ENCODE measurements at places on chromosomes 1 and 21.

DNA sequence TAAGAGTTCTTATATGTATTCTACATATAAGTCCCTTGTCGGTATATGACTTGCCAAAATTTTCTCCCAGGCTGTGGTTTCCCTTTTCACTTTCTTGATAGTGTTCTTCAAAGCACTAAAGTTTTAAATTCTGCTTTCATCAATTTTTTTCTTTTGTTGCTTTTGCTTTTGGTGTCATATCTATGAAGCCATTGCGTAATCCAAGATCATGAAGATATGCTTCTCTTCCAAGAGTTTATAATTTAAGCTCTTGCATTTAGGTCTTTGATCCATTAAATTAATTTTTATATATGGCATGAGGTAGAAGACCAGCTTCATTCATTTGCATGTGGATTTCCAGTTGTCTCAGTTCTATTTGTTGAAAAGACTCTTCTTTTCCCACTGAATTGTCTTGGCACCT, 22.2 kb downstream of the DESI2 start:
- no peak for DNase-seq

- DNase-seq, result no peak
Measured at GRCh38 chr1:42765269-42765668, 1.6 kb downstream of the P3H1 start.

- no peak for DNase-seq
Measured at GRCh38 chr1:78831731-78832360, 174.7 kb downstream of the ADGRL4 start.

DNA sequence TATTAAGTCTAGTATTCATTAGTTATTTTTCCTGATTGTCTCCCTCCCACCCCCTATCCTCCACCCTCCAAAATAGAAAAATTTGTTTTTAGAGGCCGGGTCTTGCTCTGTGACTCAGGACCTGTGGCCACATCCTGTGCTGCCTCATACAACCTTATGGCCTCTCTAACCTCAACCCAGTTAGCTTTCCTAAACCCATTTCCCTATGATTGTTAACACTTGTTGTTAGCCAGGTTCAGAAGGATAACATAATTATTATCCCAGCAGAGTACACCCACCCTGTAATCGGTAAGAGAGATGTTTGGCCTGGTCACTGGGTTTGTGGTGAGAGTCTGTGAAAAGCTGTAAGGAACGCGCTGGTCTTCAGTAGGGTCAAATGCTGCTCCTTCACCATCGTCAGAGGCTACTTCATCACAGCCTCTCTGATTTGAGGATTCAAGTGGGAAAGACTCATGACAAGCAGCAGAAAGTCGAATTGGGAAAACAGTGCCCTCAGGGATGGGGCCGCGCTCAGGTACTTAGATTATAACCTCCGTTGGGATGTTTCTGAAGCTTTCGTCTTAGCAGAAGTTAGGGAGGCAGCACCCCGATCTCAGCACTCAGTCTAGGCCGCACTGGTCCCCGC, 35.9 kb upstream of the HMGN1 start:
- no peak for DNase-seq

- DNase-seq, result no peak
Measured at GRCh38 chr1:24009406-24009805, 29.3 kb upstream of the SRSF10 start.

DNA sequence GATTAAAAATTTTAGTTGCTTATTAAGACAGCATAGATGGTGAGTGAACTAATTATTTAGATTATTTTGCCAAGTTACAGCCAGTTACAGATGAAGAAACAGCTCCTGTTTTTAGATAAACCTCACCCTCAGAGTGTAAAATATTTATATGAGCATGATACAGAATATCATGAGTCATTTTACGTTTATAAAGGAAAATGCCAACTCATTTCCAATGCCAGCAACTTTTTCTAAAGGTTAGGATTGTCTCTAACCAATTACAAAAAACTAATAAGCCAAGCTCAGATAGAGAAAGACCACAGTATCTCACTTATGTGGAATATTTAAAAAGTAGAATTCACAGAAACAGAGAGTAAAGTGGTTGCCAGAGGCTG, 590.1 kb downstream of the LTN1 start:
- no peak for DNase-seq

- DNase-seq, result no peak
Measured at GRCh38 chr1:53308506-53308905, 19.4 kb downstream of the LRP8 start.

DNA sequence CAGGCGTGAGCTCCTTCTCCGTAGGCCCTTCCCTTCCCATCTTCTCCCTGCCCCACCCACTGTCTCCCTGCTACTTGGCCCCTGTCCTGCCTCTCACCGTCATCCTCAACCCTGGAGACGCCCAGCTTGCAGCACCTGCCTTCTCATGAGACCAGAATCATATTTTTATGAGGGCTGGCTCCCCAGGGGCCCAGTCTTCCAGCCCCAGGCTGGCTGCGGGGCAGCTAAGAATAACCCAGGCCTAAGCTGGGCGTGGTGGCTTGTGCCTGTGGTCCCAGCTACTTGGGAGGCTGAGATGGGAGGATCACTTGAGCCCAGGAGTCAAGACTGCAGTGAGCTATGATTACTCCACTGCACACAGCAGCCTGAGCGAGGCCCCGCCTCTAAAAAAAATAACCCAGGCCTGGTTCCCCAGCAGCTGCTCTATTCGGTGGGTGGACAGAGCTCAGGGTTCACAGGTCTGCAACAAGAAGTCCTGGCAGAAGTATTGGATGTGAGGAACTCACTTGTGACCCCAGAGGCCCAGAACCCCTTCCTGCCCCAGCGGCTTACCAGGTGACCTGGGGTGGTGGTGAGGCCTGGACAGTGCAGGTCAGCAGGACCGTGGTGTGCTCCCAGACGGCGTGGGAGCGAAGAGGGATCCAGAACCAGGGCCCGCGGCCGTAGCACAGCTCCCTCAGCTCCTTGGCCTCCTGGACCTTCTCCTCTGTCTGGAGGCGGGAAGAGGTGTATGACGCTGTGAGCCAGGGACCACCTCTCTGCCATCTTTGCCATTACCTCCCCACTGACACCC, 6.4 kb downstream of the MYOM3 start:
- DNase-seq, result no peak

GRCh38 chr1:84742653-84743052, 52.4 kb upstream of the SSX2IP start:
- no peak for DNase-seq

- DNase-seq, result no peak
Measured at GRCh38 chr1:62995173-62995572, 211.2 kb downstream of the ATG4C start.

DNA sequence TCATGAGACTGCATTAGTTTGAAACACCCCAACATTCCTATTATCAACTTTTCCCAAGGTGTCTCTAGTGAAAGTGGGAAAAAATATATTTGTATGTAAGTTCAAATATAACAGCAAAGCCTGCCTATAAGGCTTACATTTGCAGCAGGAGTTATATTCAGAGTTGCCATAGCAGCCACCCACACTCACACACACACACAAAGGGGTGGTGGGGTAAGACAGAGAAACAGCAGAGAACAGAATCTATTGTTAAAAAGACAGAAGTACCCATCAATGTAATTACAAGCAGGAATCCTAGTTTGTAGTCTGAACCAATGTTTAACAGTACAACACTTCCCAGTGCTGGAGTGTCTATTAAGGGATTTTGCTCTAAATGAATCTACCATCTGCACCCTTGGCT, 55.0 kb downstream of the PLPPR5 start:
- DNase-seq, result no peak

DNA sequence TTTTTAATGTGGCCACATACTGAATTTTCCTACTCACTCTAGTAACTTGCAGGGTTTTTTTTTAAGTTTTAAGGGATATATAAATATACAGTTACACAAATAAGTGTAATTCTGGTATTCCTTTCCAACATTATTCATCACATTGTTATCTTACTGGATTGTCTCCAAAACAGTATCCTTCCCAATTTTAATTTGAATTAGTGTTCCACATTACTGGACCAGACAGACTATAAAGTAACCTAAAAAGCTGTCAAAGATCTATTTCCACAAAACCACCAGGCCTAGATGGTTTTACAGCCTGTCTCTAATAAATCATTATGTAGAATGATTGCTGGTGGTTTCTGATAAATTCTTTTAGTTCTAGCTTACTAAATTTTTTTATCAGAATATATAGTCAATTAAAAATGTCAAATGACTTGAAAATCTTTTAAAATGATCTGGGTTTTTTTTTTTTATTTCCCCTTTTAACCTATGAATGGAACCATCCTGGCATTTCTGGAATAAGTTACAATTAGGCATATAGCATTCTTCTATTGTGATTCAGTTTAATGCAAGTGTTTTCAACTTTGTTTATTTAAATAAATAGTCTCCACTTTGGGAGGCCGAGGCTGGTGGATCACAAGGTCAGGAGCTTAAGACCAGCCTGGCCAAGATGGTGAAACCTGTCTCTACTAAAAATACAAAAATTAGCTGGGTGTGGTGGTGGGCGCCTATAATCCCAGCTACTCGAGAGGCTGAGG, 59.3 kb downstream of the PACC1 start:
- no peak for DNase-seq

DNA sequence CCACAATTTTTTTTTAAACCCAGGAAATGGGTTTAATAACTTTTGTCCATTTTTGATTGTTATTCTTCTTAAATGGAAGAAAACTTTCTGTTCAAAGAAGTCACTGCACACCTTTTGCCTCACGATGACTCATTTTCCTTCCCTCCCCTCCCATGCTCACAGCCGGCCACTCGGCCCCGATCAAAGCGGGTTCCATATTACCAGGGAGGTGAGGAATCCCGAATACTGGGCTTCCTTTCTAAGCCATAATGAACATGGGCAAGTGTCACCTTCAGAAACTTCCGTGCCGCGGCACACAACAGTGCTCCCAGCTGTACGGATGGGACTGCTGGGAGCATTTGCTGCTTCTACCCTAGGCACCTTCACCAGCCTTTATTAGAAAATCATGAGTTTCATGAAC, 121.4 kb downstream of the HLCS start:
- no peak for DNase-seq

- no peak for DNase-seq
Measured at GRCh38 chr1:5543235-5543634, 449.0 kb downstream of the NPHP4 start.

GRCh38 chr1:50959303-50959912, 659 bp downstream of the FAF1 start:
- no peak for DNase-seq

DNA sequence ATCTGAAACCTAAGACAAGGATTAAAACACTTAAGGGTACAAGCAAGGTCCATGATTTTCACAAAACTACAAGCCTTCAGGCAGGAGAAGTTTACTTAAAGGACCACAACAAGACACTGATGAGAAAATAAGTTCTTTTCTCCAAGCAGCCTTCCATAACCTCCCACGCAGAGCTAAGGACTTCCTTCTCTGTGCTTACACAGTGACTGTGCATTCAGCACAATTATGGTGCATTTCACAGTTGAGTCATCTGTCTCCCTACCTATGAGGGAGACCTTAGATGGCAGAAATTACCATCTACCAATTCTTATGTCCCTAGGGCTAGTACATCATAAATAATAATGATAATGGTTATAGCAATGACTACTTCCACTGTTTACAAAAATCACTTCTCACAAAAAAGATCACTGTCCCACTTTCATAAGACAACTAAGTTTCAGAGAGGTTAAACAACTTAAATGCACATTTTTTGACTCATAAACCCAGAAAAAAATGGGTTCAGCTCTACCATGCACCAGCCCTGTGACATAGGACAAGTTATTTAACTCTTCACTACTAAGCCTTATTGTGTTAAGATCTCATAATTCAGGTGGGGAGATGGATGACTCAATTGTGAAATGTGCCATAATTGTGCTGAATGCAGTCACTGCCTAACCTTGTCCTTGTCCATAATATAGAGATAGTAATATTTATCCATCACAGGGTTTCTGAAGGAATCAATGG, 45.3 kb downstream of the TARBP1 start:
- no peak for DNase-seq

DNA sequence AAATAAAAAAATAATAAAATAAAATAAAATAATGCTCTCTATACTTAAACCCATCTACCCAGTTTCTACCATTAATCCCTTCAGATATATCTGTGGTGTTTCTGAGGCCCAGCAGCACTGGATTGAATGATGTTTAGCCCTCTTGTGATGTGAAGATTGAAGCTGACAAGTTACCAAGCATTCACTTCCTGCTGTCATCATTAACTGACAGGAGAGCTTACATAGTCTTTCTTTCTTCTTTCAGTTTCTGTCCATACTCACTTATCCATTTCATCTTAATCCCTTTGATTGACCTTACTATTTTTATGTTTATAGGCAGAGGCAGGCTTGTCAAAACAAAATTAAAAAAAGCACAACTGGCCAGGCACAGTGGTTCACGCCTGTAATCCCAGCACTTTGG, 38.8 kb upstream of the PGD start:
- no peak for DNase-seq

GRCh38 chr1:118023199-118023598, 93.7 kb downstream of the WDR3 start:
- DNase-seq, result no peak

DNA sequence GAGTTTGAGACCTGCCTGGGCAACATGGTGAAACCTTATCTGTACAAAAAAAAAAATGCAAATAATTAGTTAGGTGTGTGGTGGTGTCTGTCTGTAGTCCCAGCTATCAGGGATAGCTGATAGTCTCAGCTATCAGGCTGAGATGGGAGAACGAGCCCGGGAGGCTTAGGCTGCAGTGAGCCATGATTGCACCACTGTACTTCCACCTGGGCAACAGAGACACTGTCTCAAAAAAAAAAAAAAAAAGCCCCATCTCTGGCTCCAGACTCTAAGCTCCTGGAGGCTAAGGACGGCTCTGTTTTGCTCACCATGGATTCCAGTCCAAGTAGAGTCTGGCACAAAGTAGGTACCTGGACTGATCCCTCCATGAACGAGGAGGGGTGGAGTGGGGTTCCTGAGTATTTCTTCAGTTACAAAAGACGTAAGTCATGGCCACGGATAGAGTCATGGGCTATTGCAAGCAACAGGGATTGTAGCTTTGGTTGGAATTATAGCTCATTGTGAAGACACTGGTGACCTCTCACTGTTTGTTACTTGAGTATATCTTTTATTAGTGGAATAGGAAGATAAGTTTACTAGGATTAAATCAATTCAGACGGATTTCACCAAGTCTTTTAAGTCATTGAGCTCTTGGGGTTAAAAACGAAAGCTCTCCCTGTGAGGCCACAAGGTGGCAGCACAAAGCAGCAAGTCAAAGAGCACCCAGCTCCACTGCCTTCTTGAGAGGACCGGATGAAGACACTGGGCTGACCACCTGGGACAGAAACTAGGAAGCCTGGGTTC, 35.6 kb upstream of the TMEM61 start:
- DNase-seq, result peak; percentile 46

DNA sequence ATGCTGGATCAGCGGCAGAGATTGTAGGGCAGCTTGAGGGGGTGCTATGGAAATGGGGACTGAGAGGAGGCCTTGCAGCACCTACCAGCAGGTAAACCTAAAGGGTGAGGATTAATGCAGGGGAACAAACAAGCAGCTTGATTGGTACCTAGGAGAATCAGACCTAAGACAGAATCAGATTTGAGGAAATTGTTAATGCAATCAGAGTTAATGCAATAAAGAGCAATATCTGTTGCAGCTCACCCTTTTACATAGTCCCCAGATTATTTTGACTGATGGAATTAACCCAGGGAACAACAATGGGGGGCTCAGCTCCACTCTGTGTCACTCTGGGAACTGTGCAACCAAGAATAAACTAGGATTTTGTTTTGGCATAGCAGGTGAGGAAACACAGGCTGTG, 64.5 kb downstream of the ZC3H11B start:
- no peak for DNase-seq

- no peak for DNase-seq
Measured at GRCh38 chr1:99670583-99670982, 24.7 kb downstream of the PALMD start.

All from activated T-cell treated with anti-CD3 and anti-CD28 coated beads for 1 hour (primary cell).